ENCODE measurements at places on chromosomes 6 and 20. TPM values are rescaled to one million over a fixed set of nuclear protein-coding genes. Genes with fewer than 3 reads are reported as not detected.

The FAM120B gene
- total RNA-seq = 27.8 TPM

DNA sequence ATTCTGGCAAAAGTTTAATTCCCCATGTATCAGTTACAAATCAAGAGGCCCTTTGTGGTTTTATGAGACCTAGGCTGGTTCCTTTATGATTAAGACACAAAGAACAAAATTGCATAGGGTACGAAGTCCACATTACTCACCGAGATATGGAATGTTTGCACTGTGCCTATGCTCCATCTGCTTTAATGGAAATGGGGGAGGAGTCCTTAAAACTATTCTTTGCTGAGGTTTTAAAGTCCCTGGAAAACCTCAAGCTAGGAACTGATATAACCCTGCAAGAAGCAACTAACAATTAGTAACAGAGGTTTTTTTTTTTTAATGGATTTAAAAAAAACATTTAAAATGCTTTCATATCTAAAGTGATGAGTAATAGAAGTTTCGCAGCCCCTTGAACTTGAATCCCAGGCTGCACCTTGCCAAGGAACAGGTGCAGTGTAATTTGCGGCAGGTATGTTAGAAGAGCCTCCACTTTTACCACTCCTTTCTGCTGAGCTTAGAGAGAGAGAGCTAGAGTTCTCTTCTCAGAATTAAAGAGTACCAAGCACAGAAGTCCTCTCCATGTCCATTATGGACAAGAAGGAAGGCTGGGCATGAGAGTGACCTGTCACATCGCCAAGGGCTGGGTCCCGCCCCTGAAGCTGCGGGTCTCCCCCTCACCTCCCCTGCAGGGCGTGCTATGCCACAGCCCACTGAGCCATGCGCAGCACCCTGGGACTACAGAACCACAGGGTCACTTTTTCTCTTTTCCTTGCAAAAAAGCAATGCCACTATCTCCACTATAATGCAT lies 2.3 kb downstream of the SERPINB1 start:
- H3K4me1 ChIP-seq = peaks cover 25% of the 10 kb centered on the region
- H3K27ac ChIP-seq = peak overlapping the region; percentile 90
- peak overlapping the region; percentile 82 for H3K4me3 ChIP-seq
- H3K36me3 ChIP-seq = no peaks in the 10 kb centered on the region

The OR2B6 gene
- not detected for total RNA-seq

DNA sequence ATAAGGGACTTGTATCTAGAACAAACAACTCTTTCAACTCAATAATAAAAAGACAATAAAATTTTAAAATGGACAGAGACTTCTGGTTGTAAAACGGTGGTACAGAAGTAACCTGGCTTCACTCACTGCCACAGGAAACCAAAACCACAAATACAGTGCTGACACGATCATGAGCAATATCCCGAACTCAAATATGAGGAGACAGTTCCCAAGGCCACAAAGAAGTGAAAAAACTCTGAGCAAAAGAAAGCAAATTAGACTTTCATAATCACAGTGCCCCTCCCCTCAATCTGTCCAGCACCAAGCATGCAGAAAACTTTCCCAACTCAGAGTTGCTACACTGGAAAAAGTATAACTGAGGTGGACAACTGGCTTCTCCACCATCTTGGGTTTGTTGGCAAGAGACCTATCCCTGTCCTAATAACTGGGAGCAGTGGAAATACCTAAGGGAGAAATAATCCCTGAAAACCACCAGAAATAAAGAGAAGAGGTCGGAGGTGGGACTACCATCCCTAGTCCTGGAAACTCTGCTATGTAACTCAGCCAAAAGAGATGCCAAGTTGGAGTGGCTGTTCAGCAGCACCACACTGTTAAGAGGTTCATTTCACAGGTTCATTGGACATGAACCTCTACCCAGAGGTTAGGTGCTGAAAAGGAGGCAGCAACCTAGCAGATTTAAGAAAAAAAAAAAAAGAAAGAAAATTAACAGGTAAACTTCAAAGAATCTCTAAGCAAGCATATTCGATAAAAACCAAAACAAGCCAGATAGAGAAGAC lies 55.5 kb downstream of the REV3L start:
- no peak overlapping the region for H3K27ac ChIP-seq
- DNase-seq = no peak
- no peak overlapping the region for H3K4me3 ChIP-seq

DNA sequence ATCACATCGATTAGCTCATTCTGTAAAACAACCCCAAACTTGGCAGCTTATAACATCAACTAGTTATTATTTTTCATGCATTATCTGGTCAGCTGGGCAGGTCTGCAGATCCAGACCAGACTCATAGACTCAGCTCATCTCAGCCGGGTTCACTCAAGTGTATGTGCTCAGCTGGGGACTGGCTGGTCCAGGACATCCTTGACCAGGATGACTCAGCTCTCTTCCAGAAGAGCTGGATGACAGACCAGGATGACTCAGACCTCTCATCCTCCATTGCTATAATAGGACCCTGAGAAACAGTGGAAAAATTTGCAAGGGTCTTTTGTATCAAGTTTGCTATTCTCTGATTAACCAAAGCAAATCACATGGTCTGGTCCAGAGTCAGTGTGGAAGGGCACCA lies 312.5 kb upstream of the PLCB4 start:
- no peaks in the 10 kb centered on the region for H3K27me3 ChIP-seq
- H3K36me3 ChIP-seq = no peaks in the 10 kb centered on the region
- no peak for DNase-seq
- peaks cover 13% of the 10 kb centered on the region for H3K4me1 ChIP-seq

GRCh38 chr6:151958332-151958731 lies 150.8 kb downstream of the ESR1 start:
- H3K4me1 ChIP-seq = no peaks in the 10 kb centered on the region
- H3K27me3 ChIP-seq = no peaks in the 10 kb centered on the region
- no peak overlapping the region for H3K27ac ChIP-seq
- DNase-seq = no peak
- H3K36me3 ChIP-seq = no peaks in the 10 kb centered on the region

GRCh38 chr20:44355498-44356352 lies at the start of gene HNF4A:
TSS of gene HNF4A (plus strand) at chr20:44355699. CDS start at chr20:44355805, 106 bp downstream.
- peak; percentile 57 for DNase-seq
- H3K27ac ChIP-seq = no peak within 1 kb of the TSS
- no peaks in the 10 kb centered on the region for H3K4me1 ChIP-seq
- H3K36me3 ChIP-seq = no peaks in the 10 kb centered on the region

DNA sequence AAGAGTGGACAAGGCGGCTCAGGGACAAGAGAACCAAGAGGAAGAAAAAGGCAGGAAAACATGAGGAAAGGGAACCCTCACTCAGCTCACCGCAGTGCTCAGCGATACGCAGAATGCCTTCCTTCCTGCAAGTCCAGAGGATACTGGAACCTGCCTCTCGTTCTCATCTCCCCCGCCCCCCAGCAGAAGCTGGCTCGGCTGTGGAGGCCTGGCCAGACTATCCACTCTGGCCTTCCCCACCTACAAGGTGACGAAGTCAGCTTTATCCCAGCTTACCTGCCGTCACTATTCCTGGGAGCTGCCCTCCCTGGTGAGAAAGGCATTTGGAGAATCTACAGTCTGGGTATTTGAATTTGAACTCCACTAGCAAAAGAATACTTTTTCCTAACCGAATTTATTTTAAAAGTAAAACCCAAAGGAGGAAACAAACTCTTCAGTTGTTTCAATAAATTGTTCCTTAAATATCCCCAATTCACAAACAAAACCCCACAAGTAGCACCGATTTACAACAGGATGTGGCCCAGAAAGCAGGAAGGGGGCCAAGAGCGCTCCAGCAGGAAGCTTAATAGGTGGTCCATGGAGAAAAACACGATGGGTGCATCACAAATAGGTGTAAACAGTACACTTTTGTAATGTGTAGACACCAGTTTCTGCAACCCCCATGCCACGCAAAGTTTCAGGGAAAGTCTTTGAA lies 2.1 kb upstream of the DIDO1 start:
- H3K4me1 ChIP-seq = peaks cover 39% of the 10 kb centered on the region
- H3K27me3 ChIP-seq = no peaks in the 10 kb centered on the region
- H3K4me3 ChIP-seq = peak overlapping the region; percentile 61

The KCNG1 gene
- not detected for total RNA-seq

The PPP1R3G gene
- 9.7 TPM for total RNA-seq

The PEDS1 gene
- 20.8 TPM for total RNA-seq

DNA sequence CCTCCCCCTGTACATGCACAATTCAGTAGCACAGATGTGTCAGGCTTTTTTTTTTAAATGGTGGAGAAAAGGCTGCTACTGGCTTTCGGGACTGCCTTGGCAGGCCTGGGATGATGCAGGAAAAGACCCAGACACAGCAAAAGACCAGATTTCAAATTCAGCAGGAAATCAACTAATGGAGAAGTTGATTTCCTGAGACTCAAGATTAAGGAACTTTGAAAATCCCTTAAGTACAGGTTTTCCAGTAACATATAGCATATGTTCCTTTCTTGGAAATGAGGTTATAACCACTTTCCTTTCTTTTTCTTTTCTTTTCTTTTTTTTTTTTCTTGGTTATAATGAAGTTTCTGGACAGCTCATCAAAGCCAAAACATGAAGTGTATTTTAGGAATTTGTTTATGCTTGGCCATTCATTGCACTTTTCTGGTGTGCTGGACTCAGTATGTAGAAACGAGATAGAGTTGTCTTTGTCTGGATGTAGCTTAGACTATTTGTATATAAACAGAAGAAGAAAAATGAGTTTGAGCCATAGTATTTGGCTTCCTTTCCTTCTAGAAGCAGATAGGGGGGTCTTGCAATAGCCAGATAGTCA lies 119.4 kb downstream of the SASH1 start:
- no peaks in the 10 kb centered on the region for H3K27me3 ChIP-seq
- peaks cover 4% of the 10 kb centered on the region for H3K36me3 ChIP-seq
- no peak for DNase-seq
- H3K27ac ChIP-seq = no peak overlapping the region

- H3K36me3 ChIP-seq = no peaks in the 10 kb centered on the region
- H3K27ac ChIP-seq = no peak overlapping the region
- H3K4me1 ChIP-seq = no peaks in the 10 kb centered on the region
- no peak overlapping the region for H3K4me3 ChIP-seq
Observed at GRCh38 chr6:22214314-22214713, 82.5 kb downstream of the PRL start.

The SIGLEC1 gene
- total RNA-seq = 5.7 TPM

GRCh38 chr20:57948180-57948955 lies 238.6 kb upstream of the PMEPA1 start:
- peak overlapping the region; percentile 38 for H3K27ac ChIP-seq
- no peak overlapping the region for H3K4me3 ChIP-seq
- H3K36me3 ChIP-seq = no peaks in the 10 kb centered on the region

The RAET1L gene
- total RNA-seq = not detected

- H3K27me3 ChIP-seq = no peaks in the 10 kb centered on the region
- peaks cover 25% of the 10 kb centered on the region for H3K4me1 ChIP-seq
- no peak for DNase-seq
- H3K4me3 ChIP-seq = no peak overlapping the region
Observed at GRCh38 chr6:63640062-63640461, 4.5 kb downstream of the PHF3 start.

DNA sequence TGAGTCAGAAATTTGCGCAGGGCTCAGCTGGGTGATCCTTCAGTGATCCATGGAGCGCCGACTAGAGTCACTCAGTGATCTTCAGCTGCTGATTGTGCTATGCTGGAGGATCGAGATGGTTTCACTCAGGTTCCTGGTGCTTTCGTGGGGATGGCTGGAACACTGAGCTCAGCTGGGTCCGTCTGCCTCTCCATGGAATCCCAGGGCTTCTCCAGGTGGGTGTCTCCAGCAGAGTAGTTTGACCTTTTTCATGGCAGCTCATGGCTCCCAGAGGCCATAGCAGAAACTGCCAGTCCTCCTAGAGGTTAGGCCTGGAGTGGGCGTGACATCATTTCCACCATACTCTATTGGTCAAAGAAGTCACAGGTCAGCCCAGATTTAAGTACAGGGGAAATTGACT lies 88.8 kb upstream of the SIRPA start:
- no peak overlapping the region for H3K27ac ChIP-seq
- H3K27me3 ChIP-seq = no peaks in the 10 kb centered on the region
- H3K36me3 ChIP-seq = no peaks in the 10 kb centered on the region
- no peak for DNase-seq
- H3K4me3 ChIP-seq = no peak overlapping the region
- peaks cover 30% of the 10 kb centered on the region for H3K4me1 ChIP-seq

DNA sequence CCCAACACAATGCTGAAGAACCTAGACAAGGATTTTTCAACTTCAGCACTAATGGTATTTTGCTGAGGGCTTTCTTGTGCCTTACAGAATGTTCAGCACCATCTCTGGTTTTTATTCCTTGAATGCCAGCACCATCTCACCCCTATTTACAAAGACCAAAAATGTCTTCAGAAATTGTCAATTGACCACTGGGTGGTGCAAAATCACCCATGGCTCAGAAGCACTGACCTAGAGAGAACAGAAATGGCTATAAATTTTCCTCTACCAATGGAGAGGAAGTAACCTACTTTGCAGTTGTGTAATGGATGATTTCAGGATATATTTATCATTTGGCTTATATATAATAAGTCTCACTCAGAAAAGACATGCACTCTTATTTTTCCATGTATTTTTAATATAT lies 431.0 kb upstream of the IRAK1BP1 start:
- no peaks in the 10 kb centered on the region for H3K4me1 ChIP-seq
- no peak for DNase-seq
- no peaks in the 10 kb centered on the region for H3K27me3 ChIP-seq
- no peak overlapping the region for H3K27ac ChIP-seq
- no peak overlapping the region for H3K4me3 ChIP-seq

The TRIM15 gene
- not detected for total RNA-seq

The ABHD16B gene
- total RNA-seq = not detected

DNA sequence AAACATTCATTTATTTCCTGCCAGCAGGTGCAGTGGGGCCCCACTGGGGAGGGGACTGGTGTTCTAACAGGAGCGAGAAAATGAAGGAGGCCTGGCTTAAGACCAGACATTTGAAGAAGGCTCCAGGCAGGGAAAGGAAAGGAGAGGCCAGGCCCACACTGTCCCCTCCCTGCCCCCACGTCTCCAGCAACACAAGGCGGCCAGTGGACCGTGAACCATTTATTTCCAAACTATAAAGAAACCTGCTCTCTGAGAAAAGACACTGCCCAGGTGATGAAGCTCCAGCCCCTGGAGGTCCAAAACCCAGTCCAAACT lies 41.4 kb upstream of the CDH22 start:
- no peaks in the 10 kb centered on the region for H3K27me3 ChIP-seq
- no peak overlapping the region for H3K27ac ChIP-seq
- DNase-seq = no peak

GRCh38 chr20:11453430-11453829 lies 464.3 kb upstream of the BTBD3 start:
- H3K4me3 ChIP-seq = no peak overlapping the region

DNA sequence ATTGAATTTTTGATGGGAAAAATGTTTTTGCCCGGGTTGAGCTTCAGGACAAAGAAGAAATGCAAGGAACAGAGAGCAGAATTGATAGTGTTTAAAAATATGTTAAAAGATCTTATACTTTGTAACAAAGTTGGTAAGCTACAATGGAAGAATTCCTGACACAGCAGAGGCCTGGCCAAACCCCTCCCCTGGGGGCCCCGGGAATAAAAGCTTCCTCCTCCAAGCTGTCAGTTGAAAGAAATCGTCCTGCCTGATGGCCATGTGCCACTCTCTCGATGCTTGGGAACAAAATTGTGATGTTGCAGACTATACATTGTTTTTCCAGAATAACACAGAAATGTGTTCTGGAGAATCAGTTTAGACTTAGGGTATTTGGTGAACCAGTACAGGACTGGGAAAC lies 14.2 kb upstream of the TOX2 start:
- peaks cover 3% of the 10 kb centered on the region for H3K4me1 ChIP-seq
- H3K27ac ChIP-seq = no peak overlapping the region
- no peaks in the 10 kb centered on the region for H3K27me3 ChIP-seq
- DNase-seq = peak; percentile 67

The FAM83C gene
- total RNA-seq = not detected

- peaks cover 82% of the 10 kb centered on the region for H3K27me3 ChIP-seq
- H3K27ac ChIP-seq = no peak overlapping the region
- H3K36me3 ChIP-seq = no peaks in the 10 kb centered on the region
- H3K4me1 ChIP-seq = no peaks in the 10 kb centered on the region
- no peak for DNase-seq
- H3K4me3 ChIP-seq = peak overlapping the region; percentile 41
Observed at GRCh38 chr6:28634411-28634760, 108.7 kb downstream of the GPX5 start.

The FIG4 gene
- 10.2 TPM for total RNA-seq
